ENCODE measurements at places on chromosomes 3 and 15.

DNA sequence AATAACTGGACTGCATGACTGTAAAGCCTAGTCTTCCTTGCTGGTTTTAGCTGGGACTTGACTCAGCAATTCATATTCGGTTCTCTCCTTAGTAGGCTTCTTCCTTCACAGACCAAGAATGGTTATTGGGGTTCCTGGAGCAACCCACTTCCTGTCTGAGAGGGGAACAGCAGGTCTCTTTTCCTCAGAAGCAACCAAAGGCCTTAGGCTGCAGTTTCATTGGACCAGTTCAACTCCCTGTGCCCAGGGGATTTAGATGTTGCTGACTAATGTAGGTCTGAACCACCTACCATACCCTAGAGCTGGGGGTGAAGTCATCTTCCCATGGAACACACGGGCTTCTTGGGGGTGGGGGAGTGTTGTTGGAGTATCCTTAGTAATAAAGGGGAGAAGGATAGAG lies 84.0 kb upstream of the SKOR1 start:
- no peak for DNase-seq

DNA sequence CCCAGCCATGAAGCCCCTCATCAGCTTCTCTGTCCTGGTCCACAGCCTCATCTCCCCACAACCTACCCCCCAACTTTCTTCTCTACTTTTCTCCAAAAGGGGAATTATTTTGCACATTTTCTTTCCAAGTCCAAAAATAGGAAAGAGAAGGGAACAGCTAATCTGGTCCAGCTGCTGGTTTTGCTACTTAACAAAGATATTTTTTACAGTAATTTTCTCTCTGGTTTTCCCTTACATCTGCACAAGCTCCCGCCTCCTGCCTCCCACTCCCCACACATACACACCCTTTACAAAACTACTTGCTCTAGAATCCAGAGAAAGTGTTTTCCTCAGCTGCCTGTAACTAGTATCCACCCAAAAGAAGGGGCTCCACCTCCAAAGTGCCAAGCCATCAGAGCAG lies 177.2 kb downstream of the POLR2M start:
- no peak for DNase-seq

- no peak for DNase-seq
These were observed 25.7 kb downstream of the ZMAT3 start for GRCh38 chr3:179045719-179046402.

DNA sequence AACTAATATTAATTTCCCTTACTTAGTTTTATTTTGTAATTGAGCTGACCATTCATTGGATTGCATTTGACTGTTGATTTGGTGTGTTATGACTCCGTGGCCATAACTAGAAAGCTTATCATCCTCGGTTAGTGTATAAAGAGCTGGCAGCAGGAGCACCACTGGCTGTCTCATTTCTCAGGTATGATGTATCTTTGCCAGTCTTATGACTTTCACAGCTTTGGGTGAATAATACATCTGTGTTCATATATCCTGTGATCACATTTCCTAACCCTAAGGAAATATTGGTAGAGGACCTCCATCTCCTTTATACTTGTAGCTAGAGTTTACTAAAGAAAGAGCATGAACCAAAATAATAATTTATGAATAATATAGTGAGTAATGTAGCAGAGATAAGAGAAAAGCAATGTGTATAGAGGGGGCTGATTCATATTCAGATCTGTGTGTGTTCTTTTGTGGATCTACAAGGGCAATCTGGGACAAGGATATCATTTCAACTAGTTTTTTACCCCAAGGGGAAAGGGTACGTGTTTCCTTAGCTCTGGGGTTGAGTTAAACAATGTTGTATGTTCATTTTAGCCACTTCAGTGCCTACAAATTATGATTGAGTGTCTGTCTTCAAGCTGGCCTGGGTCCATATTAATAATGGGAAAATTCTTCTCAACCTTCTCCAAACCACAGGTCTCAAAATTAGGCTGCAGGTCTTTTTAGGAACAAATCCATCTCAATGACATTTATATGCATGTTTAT lies 901.7 kb downstream of the NTRK3 start:
- DNase-seq = no peak

DNA sequence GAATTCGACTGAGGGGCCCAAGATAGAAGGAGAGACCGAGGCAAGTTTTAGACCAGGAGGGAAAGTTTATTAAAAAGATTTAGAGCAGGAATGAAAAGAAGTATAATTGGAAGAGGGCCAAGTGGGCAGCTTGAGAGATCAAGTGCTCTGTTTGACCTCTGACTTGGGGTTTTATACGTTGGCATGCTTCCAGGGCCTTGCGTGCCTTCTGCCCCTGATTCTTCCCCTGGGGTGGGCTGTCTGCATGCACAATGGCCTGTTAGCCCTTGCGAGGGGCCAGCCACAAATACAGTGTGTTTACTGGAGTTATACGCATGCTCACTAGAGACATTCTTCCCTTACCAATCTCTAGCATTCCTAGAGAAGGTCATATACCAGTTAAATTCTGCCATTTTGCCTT lies 70.7 kb upstream of the LARS2 start:
- no peak for DNase-seq

GRCh38 chr15:84629033-84629432 lies 25.1 kb downstream of the WDR73 start:
- no peak for DNase-seq

GRCh38 chr3:8805774-8806173 lies 36.4 kb upstream of the OXTR start:
- DNase-seq = no peak

All from foreskin melanocyte (primary cell).